Astrocyte (in vitro differentiated cells and primary cell): ENCODE measurements at places on chromosomes 4 and X.

- DNase-seq: no peak
Observed at GRCh38 chrX:20063716-20064351, 52.9 kb downstream of the MAP7D2 start.

DNA sequence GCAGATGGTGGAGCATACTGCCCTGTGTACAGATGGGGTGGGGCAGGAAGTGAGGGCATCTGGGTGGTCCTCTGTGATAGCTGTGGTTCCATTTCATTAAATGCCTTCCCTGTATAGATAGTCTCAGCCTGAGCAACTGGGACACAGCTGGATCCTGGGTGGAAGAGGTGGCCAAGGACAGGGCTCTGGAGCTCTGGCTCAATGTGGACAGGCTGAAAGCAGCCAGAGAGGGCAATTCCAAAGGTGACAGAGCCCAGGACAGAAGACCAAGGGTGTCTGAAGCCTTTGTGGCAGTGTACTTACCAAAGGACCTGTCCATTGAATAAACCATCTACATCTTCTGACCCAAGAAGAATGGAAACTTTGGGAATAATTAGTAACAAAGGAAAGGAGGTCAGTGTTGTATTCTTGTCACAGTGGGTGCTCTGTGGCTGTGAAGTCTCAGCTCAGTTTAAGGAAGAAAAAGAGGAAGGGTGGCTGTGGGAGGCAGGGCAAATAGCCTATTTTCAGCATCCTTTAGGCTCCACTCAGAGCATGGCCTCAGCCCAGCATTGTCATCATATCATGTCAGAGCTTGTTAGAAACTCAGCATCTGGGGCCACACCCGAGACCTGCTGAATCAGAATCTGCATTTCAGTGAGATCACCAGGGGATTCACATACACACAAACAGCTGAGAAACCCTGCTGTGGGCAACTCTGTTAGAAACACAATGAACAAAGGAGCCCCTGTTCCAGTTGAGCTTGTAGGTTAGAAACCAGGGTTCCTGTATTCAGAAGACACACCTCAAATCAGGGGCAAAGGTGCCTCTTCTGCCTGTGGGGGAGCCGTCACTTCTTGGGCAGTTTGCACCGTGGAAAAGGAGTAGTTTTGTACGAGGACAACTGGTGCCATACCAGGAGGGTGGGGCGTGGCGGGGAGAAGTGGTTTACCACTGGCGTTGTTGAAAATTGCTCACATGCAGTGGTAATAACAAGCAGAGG is 168.6 kb downstream of the PTTG2 start:
- DNase-seq: peak; percentile 43

- peak; percentile 84 for DNase-seq
Observed at GRCh38 chr4:26020083-26020668, 106.2 kb downstream of the SMIM20 start.

DNA sequence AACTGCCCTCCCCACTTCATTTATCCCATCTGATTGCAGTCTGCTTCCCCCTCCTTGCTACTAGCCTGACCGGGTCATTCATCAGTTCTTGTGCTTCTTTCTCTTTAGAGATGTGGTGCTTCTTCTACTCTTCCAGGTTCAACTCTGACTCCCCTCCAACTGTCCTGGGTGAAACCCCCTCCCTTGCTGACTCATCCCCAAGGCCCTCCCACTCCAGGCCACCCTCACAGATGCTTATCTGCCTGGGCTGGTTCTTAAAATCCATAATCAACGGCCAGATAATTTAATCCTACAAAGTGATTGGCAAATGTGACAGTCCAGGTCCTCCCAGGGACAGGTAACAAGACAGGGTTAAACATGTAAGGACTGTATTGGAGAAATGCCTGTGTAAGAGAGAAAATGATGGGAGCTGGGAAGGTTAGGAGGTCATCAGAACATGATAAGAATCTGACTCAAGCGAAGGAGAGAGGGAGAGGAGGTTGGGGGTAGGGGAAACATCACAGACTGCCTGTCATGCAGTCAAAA is 182.8 kb upstream of the C1QTNF7 start:
- no peak for DNase-seq

DNA sequence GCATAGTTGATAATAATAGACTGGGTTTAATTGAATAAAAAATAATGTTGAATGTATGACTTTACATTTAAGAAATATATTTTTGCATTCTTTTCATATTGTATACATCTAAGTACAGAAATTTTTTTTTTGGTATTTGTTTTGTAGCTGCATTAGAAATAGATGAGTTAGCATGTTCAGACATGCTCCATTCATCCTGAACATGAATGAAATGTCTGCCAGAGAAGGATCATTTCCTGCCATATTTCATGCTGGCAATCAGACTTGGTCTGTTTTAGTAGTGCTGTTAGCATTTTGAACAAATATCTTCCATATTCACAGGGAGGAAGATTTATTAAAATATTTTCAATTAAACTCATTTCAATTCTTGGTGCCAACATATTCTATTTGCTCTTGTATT is 98.9 kb downstream of the FRMPD4 start:
- no peak for DNase-seq

GRCh38 chr4:3305610-3306371 is 13.0 kb downstream of the RGS12 start:
- peak; percentile 32 for DNase-seq

- DNase-seq: peak; percentile 32
Observed at GRCh38 chrX:28998609-28999135, 411.4 kb downstream of the IL1RAPL1 start.

DNA sequence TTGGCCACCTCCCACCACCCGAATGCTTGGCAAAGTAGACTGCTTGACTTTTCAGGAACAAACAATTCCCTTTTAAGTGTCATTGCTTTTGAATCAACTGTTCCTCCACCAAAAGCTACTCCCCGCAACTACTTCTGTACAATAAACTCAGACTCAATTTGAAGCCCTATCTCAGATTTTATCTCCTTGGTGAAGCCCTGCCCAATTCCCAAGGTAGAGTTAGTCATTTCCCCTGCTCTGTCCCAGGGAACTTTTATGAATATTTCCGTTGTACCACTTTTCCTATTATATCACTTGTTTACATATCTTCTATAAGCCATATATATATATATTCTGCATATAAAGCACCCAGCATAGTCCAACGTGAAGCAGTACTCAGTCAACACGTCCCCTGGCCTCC is 102.8 kb downstream of the C4orf51 start:
- no peak for DNase-seq

GRCh38 chr4:110897784-110898183 is 274.9 kb upstream of the PITX2 start:
- no peak for DNase-seq

DNA sequence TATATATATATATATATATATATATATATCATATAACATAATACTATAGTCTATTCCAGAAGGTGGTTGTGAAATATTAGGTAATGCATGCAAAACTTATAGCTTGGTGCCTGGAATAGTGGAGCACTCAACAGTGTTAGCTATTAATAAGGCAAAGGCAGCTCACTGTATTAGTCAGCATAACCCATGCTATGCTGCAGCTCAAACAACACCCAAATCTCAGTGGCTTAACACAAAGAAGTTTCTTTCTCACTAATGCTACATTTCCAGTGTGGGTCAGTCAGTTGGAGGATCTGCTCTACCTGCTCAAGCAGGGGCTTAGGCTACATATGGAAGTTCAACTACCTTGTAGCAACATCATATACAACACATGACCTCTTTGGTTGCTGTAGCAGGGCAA is 5.2 kb upstream of the RPGR start:
- DNase-seq: no peak

DNA sequence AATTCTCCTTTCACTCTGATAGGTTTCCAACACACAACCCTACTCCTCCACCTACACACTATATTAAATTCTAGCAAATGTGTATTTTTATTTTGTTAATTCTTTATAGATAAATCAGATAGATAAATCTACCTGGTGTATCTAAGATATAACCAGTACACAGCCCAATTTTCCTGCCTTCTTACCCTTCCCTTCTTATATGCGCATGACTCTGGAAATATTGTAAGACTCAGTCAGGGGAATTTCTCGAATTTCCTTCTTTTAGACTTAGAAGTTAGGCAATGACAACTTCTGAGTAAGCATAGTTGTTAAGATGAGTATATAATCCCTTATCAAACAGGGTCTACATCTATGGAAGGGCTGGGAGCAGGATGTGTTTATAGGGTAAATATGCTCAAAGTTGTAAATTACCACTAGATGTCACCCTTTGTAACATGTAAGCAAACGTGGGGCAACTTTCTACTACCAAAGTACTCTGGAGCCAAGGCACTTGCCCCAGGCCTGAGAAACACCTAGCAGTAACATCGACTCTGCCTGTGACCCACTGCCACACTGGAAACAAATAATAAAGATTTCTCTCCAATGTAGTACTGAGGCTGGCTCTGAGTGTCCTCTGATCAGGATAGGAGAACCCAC is 444.7 kb downstream of the IQCM start:
- DNase-seq: peak; percentile 56

DNA sequence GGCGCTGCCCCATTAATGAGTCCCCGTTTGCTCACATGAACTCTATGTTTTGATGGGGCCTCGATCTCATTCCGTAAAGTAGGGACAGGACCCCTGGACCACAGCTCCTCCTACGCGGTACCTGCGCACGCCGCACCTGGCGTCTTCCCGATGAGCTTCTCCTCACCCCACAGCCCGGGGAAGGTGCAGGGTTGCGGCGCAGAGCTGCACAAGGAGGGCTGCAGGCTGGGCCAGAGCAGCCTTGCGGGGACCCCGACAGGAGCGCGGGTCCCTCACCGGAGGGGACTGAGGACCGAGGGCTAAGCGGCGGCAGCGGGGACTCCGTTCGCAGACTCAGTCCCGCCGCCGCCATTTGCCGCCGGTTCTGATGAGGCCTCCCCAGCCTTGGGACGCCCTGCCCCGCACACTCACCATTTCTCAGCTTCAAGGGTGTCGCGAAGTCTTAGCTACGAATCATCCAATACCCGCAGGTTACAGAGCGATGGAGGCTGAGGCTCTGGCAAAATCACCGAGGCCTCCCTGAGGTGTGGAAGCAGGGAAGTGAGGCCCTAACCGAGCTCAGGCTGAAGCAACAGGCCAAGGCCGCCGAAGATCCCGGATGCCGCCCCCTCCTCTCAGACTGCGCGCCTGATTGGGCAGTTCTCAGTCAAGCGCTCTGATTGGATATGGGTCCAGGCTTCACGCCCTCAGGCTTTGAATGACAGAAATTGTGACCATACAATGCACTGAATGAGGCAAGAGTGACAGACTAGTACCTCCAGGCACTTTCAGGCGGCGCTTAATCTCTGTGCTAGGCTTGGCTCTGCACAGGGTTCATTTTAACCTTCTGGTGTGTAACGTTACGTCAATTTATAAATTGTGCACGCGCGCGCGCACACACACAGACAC is 25.1 kb downstream of the ZNF721 start:
- DNase-seq: peak; percentile 99

DNA sequence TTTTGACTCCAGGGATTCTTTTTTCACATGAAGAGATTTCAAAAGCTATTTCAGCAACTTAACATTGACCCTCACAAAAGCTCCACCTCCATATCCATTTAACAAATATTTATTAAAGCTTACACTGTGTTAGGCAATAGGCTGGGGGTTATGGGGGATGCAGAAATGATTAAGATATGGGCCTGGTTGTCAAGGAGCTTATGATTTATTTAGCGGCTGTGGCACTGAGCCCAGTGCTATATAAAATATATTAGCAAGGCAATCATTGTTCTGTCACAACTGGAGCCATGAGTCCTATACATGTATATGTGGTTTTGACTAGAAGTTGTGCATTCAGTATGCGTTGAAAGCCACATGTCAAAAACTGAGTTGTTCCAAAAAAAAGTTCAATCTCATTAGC is 131.1 kb downstream of the GPC3 start:
- DNase-seq: no peak

DNA sequence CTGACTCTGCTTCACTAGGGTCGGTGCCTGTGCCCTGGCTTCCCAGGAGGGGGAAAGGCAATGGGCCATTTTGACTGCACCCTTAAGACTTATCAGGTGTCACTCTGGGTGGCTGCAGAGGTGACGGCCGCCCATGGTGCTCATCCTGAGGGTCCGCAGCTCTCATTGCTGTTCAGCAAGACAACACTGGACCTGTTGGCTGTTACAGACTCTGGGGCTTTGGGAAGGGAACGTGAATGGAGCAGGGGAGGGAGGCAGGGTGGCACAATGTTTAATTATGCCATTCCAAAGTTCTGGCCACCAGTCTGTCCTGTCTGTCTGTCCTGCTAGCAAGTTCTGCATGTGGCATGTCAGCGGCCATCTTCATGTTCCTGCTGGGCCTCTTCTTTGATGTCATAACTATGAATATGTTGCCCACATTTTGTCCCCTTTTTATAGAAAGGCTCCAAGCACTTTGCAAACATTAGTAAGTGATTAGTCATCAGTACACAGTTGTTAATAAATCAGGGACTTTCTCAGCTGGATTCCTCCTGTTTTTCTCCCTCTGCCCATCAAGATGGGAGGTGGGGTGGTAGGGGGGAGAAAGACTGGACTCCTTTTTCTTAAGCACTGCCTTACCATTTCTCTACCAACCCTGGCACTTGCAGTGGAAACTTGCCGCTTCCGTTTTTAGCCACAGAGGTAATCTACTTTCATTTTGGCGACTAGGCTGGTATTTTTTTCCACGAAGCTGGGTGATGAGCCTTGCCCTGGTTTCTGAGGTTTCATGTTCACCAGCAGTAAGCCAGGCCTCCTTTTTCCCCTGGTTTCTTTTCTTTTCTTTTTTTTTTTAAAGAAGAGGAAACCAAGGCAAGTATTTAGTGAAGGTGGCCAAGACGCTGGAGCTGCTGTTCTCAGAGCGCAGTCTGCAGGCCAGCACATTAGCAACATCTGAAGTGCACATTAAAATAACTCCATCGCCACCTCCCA is 88.6 kb upstream of the TRIM2 start:
- DNase-seq: peak; percentile 82

GRCh38 chr4:138290805-138291204 is 48.7 kb upstream of the SLC7A11 start:
- DNase-seq: no peak

DNA sequence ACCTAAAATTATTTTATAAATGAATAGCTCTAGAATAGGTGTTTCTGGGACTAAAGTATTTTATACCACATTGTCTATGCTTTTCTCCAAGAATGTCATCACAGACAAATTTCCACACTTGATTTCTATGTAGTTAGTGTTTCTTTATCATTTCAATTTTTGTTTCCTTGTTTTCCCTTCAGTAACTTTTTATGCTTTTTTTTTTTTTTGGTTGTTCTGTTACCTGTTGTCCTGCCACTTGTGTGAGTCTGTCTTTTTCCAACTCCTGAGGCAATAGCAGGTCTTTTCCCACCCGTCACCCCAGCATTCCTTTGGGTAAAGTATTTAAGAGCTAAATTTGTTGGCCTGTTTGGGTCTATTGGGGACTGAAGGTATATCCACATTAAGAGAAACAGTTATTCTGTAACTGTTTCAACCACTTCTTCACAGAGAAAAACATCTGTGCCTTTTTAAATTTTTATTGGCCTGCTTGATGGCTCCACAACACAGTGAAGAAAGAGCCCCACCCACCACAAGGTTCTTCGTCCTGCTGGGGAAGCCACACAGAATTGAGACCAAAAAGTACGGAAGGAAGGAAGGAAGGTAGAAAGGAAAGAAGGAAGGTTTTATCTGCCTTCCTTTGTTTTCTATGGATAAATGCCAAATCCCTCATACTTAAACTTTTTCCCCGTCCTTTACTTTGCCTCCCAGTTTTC is 17.7 kb upstream of the GPC3 start:
- DNase-seq: no peak

- DNase-seq: no peak
Observed at GRCh38 chrX:12309040-12309743, 170.9 kb downstream of the FRMPD4 start.

GRCh38 chr4:36990128-36990872 is 254.2 kb upstream of the NWD2 start:
- no peak for DNase-seq

GRCh38 chr4:76386566-76387305 is 34.2 kb downstream of the CCDC158 start:
- DNase-seq: no peak
